ENCODE measurements at places on chromosomes 7 and 10.

- no peak for DNase-seq
Measured at GRCh38 chr10:71124921-71125748, 87.2 kb upstream of the UNC5B start.

DNA sequence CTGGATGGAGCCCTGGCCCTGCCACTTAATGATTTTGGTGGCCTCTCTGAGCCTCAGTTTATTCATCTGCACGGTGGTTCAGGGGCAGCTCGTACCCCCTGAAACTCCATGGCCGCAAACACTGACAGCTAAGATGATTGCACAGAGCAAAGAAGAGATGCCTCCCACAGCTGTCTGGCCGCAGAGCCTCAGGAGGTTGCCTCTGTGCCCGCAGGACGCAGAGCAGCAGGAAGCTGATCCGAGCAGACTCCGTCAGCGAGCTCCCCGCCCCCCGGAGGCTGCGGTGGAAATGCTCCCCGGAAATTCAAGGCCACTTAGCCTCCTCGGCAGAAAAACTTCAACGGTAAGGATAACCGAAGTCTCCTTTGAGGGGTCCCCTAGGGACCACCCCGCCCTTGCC, 30.2 kb upstream of the C10orf53 start:
- peak; percentile 54 for DNase-seq

DNA sequence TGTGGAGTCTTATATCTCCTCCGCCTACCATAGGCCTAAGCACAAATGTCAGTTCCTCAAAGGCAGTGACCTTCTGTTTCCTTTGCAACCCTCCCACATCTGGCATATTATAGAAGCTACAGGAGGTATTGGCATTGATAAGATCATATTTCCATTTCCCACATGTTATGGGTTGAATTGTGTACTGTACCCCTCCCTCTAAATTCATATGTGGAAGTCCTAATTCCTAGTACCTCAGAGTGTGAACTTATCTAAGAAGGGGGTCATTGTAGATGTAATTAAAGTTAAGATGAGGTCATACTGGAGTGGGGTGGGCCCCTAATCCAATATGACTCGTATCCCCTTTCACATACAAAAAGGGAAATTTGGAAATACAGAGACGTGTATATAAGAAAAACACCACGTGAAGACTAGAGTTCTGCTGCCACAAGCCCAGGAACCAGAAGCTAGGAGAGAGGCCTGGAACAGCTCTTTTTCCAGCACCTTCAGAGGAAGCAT, 6.1 kb upstream of the LAMB4 start:
- DNase-seq, result no peak

GRCh38 chr10:79292026-79292766, 55.1 kb upstream of the PPIF start:
- DNase-seq, result no peak

- DNase-seq, result peak; percentile 27
Measured at GRCh38 chr10:122567056-122567660, 6.6 kb downstream of the DMBT1 start.

- DNase-seq, result no peak
Measured at GRCh38 chr7:156049366-156049765, 237.1 kb upstream of the SHH start.

- no peak for DNase-seq
Measured at GRCh38 chr7:157612009-157612663, 275.3 kb downstream of the DNAJB6 start.

DNA sequence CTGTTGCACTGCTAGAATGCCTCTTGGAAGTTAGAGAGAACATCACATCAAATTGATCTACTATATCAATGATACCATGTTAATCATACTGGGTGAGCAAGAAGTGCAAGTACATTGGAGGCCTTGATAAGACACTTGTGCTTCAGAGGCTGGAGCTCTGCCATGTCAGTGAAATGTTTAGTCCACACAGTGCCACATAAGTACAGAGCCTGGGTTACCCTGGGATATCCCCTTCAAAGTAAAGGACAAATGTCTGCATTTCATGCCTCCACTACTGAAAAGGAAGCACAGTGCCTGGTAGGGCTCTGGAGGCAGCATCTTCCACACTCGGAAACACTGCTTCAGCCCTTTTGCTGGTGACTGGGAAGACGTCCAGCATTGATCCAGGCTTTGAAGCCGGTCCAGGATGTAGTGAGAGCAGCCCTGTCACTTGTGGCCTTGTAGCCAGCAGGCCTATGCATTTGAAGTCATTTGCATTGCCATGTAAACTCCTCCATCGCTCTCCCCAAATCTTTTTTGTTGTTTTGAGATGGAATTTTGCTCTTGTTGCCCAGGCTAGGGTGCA, 15.7 kb upstream of the STN1 start:
- DNase-seq, result no peak

GRCh38 chr10:100289641-100290040, 3.2 kb upstream of the BLOC1S2 start:
- DNase-seq, result no peak

DNA sequence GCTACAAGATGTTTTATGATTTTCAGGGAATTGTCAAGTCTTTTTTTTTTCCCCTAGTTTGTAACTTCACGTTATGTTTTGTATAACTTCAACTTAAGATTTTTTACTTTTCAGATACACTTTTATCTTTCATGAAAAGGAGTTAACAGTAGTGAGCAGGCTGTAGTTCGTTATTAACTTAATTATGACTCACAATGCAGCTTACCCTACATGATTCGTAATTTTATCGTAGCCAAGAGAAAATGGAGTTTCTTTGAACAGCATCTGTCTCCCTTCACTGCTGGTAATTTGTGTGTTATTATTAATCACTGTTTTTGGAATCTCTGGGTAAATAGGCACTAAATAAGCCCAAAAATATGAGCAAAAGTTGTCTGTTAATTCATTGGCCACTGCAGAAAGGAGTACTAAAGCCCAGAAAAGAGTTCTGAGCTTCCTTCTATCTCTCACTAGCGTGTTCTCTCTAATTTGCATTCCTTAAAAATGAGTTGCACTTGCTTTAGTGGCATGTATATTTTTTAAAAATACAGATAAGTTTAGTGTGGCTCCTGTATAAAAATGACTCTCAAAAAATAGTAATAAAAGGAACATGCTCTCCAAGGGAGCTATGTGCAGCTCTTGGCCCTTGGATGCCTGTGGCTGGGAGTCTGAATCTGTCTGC, 36.1 kb downstream of the RALA start:
- DNase-seq, result no peak

DNA sequence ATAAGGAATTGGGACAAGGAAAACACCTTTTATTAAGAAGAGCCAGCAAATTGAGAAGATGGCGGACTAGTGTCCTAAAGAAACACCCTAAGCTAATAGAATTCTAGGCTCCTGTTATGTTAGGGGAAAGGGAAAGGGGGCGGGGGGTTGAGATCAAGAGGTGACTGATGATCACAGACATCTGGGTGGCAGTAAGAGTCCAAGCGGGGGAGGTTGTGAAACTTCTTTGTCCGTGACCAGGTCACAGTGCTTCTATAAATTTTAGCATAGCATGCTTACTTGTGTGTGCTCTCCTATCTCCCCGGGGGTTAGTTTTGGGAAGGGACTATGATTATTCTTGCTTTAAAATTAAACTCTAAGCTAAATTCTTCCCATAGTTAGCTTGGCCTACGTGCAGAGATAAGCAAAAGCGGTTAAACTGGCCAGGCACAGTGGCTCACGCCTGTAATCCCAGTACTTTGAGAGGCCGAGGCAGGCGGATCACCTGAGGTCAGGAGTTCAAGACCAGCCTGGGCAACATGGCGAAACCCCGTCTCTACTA, 262.1 kb downstream of the SKIDA1 start:
- DNase-seq, result no peak

DNA sequence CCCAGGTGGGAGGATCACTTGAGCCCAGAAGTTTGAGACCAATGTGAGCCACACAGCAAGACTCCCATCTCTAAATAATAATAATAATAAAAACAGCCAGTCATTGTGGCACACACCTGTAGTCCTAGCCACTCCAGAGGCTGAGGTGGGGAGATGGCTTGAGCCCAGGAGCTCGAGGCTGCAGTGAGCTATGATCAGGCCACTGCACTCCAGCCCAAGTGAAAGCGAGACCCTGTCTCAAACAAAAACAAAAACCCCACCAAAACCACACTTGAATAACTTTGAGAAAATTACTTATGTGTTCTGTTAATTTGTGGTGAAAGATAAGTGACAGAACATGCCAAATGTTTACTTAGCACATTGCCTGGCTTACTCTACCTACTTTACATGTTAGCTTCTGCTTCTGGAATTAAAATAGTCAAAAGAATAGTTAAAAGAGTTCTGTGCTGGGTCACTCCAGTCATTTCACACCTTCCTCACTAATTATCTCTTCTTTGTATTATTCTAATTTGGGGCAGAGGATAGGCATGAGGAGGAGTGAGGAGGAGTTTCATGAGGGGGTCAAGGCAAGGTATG, 9.8 kb downstream of the TMEM60 start:
- no peak for DNase-seq

GRCh38 chr10:120657371-120657770, 193.8 kb upstream of the WDR11 start:
- no peak for DNase-seq

DNA sequence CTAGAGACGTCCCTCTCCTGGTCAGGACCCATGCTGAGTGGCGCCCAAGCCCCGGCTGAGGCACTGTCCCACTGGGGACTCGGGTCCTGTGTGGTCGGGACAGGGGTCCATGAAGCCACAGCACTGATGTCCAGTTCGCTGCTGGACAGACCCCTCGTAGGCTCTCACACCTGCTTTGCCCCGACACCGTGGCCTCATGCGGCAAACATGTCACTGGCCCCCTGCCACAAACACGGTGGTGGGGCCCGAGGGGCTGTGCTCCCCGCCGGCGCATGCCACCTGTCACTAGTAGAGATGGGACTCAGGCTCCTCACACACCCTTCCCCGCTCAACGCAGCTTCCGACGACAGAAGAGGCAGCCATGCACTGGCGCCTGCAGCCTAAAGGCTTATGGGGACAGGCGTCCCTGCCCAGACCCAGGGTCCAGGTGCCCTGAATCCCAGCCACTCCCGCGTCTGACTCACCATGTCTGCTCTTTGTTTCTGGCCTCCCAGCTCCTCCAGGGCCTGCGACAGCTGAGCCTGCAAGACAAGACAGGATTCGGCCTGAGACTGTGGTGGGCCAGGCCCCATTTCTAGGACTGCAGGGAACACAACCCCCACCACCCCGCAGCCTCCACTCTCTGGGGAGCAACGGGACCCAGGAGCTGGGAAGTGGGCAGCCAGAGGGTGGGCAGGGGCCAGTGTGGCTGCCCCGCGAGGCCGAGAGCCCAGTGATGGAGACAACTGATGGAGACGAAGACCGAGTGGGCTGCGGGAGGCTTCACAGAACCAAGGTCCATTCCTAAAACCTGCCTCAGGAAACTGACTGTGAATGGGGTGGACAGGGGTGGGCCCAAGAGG, 230.9 kb downstream of the MAD1L1 start:
- no peak for DNase-seq

DNA sequence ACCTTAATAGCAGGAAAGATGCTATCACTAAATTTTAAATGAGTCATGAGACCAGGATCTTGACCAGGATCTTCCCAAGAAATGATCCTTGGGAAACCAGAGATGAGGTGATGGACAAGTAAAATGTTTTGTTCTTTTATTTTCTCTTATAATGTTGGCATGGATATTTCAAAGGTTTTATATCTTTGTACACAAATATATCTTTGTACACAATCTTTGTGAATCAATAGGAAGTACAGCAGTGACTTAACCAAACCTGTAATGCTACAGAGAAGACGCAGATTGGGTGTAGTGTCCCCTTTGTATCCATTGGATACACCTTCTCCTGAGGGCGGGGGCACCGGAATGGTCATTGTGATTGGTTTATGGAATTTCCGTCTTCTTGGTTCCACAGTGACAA, 180.1 kb upstream of the CCDC6 start:
- no peak for DNase-seq

DNA sequence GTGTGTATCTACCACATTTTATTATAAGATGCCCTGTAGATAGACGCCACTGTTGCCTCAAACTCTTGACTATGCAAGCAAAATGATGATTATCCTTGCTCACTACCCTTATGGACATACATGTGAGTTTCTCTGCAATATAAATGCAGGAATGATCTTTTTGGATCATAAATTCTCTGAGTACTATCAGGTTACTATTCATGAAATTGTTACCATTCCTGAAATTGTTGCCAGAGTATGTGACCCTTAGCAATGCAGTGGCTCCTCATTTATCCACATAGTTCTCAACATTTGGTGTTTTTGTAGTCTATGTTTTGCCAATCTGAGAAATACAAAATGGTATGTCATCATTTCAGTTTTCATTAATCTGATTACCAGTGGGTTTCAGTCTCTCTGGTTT, 166.2 kb upstream of the FAM3C start:
- no peak for DNase-seq

GRCh38 chr10:78247821-78248220, 214.2 kb downstream of the RPS24 start:
- DNase-seq, result no peak

DNA sequence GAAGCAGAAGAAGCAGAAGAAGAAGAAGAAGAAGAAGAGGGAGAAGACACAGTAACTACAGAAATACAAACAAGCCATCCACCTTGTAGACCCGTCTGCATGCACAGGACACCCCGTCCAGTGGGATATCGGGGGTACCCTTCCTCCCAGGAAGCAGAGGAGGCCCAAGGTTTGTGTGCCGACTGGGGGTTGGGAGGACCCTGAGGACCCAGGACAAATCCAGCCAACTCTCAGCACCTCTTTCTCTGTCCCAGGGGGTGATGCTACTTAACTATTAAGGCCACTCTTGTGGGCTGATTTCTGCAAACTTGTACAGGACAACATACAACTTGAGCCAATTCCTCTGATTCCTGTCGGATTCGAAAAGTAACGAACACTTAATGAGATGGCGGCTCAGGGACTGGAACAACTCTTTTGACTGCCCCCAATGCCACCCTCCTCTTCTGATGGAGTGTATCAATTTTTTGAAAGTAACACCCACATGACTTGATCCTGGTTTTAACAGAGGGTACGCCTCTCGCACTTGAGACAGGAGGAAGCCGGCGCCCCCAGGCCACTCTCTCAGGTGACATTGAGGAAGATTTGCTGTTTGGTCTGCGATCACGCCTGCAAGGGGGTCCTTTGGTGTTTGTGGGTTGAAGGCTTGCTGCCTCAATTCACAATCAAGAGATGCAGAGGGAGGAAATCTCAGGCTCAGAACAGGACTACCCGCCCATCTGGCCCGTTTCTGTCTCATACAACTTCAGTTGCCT, 192.6 kb downstream of the TNS3 start:
- no peak for DNase-seq

DNA sequence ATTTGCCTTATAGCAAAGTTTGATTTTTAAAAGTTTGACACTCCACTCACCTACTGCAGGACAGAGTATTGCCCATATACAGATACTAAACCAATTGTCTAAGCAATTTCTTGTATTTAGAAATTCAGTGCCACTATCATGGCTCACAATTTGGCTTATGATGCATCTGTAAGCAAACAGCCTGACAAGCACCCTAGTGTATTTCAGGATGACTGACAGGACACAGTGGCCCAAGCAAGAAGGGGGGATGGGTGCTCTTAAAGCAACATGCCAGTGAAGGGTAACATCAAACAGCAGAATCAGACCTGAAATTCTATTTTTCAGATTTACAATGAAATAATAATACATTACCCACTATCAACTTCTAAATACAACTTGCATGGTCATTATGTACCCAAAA, 30.5 kb downstream of the CTNNA3 start:
- no peak for DNase-seq

- no peak for DNase-seq
Measured at GRCh38 chr7:149285603-149286002, 23.6 kb downstream of the ZNF783 start.
